ENCODE measurements at places on chromosomes 11 and 22.
A peak's percentile ranks its signal among the peaks of the same experiment; 100 is the strongest.

GRCh38 chr11:123608945-123609344 is 45.5 kb downstream of the SCN3B start:
- no peak for DNase-seq

GRCh38 chr22:41480397-41480735 is 11.4 kb downstream of the ACO2 start:
- no peak for DNase-seq

DNA sequence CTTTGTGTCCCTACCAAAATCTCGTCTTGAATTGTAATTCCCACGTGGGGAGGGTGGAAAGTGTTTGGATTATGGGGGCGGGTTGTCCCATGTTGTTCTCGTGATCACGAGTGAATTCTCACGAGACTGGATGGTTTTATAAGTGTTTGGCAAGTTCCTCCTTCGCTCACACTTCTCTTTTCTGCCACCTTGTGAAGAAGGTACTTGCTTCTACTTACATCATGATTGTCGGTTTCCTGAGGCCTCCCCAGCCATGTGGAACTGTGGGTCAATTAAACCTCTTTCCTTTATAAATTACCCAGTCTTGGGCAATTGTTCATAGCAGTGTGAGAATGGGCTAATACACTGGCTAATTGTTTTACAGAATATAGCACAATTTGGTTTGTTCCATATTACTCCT is 326.3 kb downstream of the GRM5 start:
- DNase-seq = no peak

DNA sequence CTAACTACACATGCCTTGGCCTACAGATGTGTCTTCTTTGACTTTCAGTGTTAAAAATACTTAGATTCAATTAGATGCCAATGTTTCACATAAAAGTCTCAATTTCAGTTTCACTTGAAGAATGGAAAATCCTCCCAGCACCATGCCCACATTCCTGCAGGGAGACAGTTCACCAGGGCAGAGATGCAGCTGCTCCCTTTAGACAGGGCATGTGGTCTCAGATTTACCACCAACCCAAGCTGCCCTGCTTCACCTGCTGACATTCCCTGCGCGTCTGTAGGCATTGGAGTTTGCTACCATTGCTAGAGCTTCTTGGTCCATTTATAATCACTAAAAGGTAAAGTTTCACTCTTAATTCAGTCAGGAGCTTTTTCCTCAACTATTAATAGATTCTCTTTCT is 113.9 kb downstream of the ARFGAP2 start:
- no peak for DNase-seq

GRCh38 chr11:123135863-123136446 is 59.1 kb downstream of the CLMP start:
- no peak for DNase-seq

DNA sequence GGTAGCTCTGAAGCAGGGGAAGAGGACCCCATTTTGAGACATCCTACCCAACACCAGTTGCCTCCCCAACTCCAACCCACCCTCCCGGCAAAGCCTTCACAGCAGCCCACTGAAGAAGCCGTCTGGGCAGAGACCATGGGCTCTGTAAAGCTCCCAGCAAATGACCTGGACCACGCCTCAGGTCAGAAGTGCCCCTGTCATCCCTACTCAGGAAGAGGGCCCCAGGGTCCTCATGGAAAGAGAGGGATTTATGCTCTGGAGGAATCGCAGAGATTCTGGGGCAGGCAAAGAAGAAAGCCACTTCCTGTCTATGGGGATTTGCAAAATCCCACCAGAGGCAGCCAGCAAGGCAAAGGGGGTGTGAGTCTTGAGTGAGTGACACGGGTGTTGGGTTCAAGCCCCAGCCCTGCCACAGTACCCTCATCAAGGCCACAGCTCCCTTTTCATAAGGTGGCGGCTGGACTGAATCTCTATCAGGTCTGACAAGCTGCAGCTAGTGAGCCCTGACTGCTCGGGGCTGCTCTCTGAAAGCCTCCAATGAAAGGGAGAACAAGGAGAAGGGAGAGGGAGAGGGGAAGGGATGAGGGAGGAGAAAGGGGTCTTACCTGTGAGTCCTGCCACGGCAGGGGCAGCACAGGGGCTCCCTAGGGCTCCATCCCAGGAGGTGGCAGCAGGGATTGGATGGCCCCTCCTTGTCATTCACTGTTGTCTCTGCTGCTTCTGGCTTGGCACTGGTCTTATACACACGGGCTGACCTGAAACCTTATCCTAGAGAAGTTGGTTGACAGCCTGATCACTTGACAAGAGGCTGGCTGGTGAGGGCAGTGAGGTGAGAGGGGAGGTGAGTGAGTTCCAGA is at the start of gene UCP3:
Gene UCP3 (minus strand): TSS at position 713 of the 857 bp plus-strand sequence. CDS start 2,043 bp downstream, outside the sequence.
- no peak for DNase-seq

- DNase-seq = peak; percentile 86
Measured at GRCh38 chr22:20663137-20663828, 110.6 kb upstream of the SERPIND1 start.

- DNase-seq = peak; percentile 82
Measured at GRCh38 chr11:59216641-59217564, 4.2 kb upstream of the MPEG1 start.

- DNase-seq = no peak
Measured at GRCh38 chr11:73034331-73034730, 107.8 kb downstream of the FCHSD2 start.

DNA sequence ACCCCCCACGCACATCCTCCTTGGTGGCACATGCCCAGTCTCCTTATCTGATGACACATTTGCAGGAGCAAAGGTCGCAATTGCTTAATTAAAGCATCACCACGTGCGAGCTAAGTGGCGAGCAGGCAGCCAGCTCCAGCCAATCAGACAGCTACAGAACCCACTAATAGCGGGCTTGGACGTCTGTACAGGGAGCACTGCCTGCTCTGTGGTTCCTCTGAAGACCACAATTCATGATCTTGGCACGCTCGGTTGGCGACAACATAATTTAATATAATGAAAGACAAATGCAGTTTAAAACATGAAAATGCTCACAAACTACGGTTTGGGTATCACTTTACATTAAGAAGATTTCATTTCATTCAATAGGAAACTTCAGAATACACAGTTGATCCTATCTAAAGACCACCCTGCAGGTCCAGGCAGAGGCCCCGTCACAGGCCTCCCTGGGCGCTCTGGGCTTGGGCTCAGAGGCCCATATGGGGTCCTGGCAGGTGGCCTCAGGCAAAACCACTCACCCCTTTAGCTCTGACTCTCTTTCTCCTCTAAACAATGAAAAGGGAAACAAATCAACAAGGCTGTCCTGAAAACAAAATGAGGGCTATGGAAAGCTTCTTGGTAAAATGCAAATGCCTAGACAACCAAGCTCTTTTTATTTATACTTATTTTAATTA is 10.4 kb downstream of the PACSIN2 start:
- no peak for DNase-seq

DNA sequence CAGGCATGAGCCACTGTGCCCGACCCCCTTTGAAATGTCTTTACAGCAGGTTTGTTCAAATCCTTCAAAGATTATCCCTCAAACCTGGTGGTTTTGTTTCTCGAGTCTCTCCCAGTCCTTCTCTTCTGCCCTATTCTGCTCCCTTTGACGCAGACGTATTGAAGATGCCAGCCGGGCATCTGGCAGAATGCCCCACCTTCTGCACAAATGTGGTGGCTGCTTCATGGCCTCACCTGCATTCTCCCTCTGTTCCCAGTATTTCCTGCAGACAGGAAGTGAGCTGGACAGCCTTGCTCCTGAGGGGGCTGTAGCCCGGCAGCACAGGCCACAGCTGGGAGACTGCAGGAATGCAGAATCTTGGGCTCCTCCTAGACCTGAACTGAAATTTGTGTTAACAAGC is 4.8 kb upstream of the NAP1L4 start:
- no peak for DNase-seq

GRCh38 chr11:130115218-130115617 is 44.4 kb upstream of the ST14 start:
- no peak for DNase-seq
